Suppressor macrophage (primary cell): ENCODE measurements at places on chromosomes 16 and 17.

DNA sequence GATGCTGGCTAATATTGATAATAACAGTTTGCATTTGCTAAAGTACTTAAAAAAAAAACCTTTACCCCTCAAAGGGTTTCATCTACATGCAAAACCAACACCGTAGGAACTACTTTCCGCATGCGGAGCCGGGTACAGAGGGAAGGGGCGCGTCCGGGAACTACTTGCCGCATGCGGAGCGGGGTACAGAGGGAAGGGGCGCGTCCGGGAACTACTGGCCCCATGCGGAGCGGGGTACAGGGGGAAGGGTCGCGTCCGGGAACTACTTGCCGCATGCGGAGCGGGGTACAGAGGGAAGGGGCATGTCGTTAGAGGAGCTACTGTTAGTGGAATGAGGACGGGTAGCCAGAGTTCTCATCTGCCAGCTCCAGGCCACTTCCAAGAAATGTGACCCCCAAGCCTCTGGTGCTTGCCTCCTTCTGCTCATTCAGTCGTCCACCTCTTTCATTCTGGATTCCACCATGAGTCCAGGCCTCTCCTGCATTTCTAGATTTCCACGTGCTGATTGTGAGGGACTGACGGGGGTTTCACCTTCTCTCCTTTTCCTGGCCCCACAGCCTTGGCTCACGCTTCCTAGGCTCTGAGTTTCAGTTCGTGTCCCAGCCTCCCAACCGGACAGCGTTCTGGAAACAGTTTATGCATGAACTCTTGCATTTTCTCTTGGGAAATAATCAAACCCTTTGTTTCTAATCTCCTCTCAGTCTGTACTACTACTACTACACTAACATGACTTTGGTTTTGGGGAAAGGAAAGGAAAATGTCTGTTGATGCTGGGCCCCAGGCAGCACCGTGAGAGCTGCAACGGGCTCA, 26.9 kb downstream of the MINK1 start:
- DNase-seq, result no peak

- no peak for DNase-seq
Measured at GRCh38 chr17:1272701-1273100, 2.5 kb downstream of the BHLHA9 start.

DNA sequence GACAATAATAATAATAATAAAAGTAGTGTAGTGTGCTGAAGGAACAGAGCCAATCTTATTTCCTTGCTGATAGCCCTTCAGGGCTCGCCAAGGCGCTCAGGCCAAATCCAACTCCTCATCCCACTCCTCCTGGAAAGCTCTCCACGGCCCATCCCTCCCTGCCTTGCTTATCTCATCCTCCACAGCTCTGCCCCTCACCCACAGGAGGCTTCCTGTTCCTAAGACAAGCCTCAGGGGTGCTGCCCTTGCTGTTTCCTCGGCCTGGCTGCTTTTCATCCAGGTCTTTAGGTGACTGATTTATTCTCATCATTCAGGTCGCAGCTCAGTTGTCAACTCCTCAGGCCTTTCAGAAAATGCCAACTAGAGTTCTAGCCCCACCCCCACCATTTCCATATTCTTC, 11.2 kb downstream of the GTF3C1 start:
- DNase-seq, result no peak

DNA sequence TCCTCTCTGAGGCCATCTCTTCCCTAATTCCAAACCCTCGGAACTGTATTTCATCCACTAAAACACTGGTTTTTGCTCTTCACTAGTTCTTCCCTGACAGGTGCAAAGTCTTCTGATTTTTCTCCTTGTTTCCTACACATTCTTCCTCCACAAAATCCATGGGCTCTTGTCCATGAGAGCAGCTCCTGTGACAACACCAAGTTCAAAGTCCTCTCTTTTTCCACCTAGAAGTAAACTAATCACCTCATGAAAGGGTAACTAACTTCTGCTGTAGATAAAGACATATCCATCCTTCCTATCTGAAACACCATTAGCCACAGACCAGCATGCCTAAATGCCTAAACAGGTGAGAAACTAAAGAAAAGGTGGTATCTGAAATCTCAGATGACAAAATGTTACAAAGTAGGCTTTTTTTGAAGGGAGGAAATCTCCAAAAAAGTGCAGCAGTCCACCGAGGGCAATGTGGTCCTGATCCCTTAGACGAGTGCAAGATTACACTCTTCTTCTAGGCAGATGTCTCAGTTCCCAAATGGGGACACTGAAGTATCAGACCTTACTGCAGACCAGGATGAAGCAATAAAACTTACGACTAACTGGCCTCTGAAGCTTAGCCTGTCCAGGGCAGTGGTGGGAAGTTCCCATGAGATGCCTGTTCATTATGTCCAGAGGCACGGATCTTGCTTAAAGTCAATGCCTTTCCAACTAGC, 2.8 kb downstream of the PIP4K2B start:
- peak; percentile 39 for DNase-seq

GRCh38 chr17:17440010-17440843, 36.6 kb upstream of the MED9 start:
- DNase-seq, result peak; percentile 86

GRCh38 chr16:83842756-83843507, 35.2 kb downstream of the HSBP1 start:
- DNase-seq, result peak; percentile 50

DNA sequence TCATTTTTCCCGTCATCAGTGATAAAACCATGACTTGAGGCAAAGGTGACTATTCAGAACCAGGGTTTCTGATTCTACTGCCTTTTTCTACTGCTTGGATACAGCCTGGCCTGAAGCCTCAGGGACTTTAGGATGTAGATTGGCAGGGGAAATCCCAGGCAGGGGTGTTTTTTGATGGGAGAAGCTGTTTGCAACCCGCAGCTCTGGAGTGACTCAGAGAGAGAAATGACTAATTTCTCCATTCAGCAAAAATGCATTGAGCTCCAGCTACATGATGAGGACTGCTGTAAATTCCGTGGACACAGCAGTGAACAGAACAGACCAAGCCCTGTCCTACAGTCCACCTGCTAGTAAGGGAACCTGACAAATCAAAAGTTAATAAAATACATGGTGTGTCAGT, 560.6 kb downstream of the CDH13 start:
- no peak for DNase-seq

- DNase-seq, result no peak
Measured at GRCh38 chr16:85418978-85419491, 194.1 kb upstream of the GSE1 start.

- DNase-seq, result peak; percentile 24
Measured at GRCh38 chr17:9521062-9521461, 54.6 kb downstream of the STX8 start.

GRCh38 chr17:16494059-16494458, 2.1 kb upstream of the LRRC75A start:
- no peak for DNase-seq

GRCh38 chr17:42133461-42134041, 10.9 kb downstream of the HSPB9 start:
- DNase-seq, result no peak

GRCh38 chr16:57619606-57620334, 8.7 kb upstream of the ADGRG1 start:
- no peak for DNase-seq

DNA sequence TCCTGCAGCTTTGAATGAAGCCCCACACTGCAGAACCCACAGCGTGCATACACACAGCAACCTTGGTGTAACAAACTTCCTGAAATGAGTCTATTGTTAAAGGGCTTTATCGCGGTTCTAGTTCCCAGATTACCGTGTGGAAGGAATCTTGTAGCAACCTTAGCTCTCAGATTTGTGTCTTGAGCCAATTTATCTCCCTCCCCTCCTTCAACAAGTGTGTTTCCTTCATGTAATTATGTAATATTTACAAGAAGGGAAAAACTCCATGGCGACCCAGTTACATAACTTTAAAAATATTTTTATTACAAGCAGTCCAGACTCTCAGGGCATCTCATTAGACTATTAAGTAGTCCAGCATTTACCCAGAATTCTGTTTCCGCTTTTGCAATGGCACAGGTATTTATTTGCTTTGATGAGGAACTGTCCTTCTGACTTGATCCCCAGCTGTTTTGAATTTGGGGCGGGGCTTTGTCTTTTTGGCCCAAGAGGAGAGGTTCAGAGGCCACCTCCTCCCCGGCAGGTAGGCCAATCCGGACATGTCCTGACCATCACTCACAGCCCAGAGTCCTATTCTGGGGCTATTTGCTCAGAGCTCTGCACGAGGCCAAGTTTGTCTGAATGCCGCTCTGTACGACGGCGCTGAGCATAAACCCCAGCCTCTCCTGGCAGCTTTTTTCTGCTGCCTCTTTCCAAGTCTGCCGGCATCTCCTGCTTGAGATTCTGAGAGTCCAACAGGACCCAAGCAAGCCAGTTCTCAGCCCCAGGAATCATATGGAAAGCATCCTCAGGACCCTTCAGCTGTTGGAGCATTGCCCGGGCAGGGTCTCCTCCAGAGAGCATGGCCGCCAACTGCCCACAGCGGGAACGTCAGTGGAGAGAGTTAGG, 35.6 kb downstream of the CLEC16A start:
- DNase-seq, result no peak

- no peak for DNase-seq
Measured at GRCh38 chr17:79104898-79105600, 30.4 kb downstream of the ENGASE start.

- DNase-seq, result no peak
Measured at GRCh38 chr17:72357764-72358365, 237.0 kb downstream of the SOX9 start.

- DNase-seq, result peak; percentile 67
Measured at GRCh38 chr17:74742153-74742515, 5.1 kb downstream of the RAB37 start.

DNA sequence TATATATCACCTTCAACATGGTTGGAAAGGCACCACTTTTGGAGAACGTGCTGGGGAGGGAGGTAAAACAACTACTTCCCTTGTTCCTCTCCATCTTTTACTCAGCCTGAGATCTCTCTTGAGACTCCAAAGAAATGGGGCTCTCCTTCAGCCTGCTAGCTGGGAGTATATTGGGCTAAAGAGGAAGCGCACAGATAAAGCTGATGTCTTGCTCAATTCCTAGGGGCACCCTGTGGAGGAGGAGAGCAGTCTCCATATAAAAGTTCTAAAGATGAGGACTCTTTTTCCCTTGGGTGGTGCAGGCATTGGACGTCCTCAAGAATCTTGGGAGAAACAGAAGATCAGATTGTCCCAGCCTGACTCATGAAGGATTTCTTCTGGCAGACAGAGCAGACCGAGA, 4.6 kb upstream of the ETV4 start:
- peak; percentile 42 for DNase-seq

DNA sequence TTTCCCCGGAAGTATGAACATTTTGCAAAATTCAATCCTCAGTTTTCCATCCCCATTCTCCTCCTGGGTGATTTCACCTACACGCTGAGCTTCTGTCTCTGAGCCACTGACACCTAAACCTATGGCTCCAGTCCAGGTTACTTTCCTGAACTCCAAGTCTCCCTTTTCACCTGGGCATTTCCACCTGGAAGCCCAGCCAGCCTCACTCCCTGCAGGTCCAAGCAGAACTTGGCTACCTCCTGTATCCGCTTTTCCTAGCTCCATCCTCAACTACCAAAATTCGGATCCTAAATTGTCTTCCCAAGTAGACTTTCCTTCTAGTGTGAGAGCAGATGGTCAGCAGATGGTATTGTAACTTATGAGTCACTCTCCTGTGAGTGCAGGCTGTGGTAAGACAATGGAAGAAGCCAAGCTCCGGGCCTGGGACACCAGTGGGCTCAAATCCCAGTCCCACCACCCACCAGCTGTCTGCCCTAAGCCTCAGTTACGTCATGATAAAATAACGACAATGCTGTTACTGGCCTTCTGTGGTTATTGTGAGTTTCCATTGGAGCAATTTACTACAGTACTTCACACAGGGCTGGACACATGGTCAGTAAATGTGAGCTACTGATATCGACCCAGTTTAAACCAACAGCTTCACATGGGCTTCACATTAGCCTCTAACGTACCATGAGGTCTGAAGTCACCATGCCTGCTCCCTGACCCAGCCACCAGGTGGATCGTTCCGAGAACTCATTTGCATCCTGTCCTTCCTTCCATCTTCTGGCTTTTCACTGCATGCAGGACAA, 33.3 kb downstream of the PECAM1 start:
- peak; percentile 81 for DNase-seq

GRCh38 chr16:75262104-75262799, 10.8 kb upstream of the BCAR1 start:
- DNase-seq, result no peak

- DNase-seq, result no peak
Measured at GRCh38 chr16:49431040-49431439, 57.4 kb downstream of the C16orf78 start.

DNA sequence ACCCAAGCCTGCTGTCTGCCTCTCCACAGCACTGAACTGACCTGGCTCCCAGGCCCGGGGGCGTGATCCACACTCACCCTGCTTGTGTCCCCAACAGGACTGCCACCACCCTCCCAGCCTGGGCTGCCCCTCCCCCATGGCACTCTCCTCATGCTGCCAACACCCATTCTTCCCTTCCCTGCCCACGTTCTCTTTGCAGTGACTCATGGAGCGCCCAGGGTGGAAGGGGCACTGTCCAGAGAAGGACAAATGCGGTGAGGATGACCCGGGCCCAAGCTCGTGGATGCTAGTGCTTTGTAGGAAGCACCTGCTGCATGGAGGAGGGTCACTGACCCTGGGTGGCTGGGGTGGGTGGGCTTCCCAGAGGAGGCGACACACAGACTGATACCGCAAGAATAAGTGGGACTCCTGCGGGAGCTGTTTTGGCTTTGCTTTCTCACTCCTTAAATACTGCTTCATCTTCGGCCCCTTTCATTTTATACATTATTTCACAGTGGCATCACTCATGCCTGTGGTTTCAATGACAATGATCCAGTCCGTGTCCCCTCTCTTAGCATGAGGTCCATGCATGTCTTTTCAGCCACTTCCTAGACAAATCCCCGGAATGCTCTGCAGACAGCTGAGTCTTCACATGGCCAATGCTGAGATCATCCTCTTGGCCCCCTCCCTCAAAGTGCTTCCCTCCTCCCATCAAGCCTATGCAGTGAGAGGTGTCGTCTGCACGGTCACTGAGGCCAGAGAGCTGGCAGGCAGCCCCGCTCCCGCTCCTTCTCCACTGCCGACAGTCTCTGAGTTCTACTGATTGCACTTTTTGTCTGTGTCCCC, 17.6 kb downstream of the CDK5R1 start:
- peak; percentile 57 for DNase-seq

DNA sequence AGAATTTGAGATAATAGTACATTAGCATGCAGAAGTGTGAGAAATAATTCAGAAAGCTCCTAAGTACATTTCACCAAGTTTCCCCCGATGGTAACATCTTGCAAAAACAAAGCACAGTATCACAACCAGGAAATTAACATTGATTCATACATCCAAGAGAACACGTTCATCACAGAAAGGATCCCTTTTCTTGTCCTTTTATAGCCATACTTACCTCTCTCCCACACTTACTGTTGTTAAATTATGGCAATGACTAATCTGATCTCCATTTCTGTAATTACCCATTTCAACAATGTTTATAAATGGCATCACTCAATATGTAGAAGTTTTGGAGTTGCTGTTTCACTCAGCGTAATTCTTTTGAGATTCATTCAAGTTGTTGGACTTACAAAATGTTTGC, 1260.0 kb downstream of the CDH8 start:
- DNase-seq, result no peak

- DNase-seq, result no peak
Measured at GRCh38 chr17:80111702-80112470, 10.5 kb downstream of the GAA start.
